Stimulated activated CD4-positive, alpha-beta T cell treated with anti-CD3 and anti-CD28 coated beads, Interleukin-4, amount 100 ng/mL, for 1 hour (primary cell): ENCODE measurements at places on chromosomes 6 and 20.

GRCh38 chr6:106253172-106253571 is 72.4 kb downstream of the ATG5 start:
- DNase-seq, result no peak

DNA sequence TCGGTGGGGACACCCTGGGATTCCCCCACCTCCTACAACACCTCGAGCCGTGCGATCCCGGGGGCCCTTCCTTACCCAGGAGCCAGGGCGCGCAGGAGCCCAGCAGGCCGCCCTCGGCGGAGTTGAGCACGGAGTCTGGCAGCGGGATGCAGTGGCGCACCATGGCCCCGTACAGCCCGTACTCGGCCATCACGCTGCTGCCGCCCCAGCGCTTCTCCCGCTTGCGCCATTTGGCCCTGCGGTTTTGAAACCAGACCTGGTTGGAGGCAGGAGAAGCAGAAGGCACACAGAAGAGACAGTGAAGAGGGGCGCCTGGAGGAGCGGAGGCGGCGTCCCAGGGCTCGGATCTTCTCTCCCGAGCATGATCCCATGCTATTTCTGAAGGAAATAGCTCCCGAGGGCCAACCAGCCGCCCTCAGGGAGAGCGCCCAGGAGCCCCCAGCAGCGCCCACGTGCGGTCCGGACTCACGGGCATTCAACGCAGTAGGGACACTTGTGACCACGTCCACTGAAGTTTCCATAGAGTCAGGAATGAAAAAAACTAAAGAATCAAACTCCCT is 4.3 kb downstream of the VSX1 start:
- no peak for DNase-seq

DNA sequence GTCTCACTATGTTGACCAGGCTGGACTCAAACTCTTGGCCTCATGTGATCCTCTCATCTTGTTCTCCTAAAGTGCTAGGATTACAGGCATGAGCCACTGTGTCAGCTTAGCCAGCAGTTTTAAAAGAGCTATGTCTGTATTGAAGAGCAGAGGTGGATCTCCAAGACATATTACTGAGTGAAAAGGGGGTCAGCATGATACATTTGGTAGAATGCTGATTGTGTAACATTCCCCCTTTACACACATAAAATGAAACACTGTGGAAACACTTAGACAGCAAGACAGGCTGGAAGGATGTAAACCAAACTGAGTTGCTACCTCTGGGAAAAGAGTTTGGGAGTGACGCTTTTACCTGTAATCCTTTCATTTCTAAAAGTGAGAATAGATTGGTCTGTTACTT is 1.7 kb upstream of the RIPOR3 start:
- DNase-seq, result no peak

- DNase-seq, result no peak
Observed at GRCh38 chr20:3890398-3890751, 1.2 kb downstream of the PANK2 start.

DNA sequence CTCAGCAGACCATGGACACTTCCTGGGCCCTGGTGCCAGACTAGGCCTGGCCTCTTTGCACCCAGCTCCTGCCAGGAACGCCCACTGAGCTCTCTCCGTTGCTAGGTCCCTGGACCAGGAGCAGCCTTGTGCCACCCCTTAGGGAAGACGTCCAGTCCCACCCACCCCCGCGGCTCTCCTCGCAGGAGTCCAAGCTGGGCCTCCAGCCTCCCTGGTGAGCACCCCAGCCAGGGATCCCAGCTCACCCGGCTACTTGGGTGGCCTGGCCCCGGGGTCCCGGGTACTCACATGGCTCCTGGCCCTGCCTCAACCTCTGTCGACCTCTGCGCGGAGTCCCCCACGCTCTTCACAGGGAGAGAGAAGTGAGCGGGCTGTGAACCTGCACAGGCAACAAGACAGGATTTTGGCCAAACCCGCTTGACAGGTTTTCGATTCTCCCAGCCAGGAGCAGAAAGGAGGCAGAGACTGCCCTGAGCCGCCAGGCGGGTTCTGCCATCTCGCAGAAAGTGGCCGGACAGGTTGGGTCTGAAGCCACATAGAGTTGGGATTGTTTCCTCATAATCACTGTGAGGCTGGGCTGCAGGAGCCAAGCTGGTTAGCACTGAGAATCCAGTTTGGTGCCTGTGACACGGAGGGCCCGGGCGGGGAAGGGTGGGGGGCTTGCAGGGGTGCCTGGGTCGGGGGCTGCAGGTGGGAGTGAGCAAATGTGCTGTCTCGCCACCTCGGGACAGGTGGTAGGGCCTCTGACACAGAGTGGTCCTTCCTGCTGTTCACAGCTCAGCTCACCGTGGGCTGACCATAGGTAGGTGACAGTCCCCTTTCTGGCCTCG is at the start of gene RBBP8NL:
TSS of gene RBBP8NL (minus strand) at position 368 of the 830 bp plus-strand sequence. CDS start 7,892 bp downstream, outside the sequence.
- DNase-seq, result no peak

- DNase-seq, result no peak
Observed at GRCh38 chr6:121603486-121603885, 168.0 kb downstream of the GJA1 start.

DNA sequence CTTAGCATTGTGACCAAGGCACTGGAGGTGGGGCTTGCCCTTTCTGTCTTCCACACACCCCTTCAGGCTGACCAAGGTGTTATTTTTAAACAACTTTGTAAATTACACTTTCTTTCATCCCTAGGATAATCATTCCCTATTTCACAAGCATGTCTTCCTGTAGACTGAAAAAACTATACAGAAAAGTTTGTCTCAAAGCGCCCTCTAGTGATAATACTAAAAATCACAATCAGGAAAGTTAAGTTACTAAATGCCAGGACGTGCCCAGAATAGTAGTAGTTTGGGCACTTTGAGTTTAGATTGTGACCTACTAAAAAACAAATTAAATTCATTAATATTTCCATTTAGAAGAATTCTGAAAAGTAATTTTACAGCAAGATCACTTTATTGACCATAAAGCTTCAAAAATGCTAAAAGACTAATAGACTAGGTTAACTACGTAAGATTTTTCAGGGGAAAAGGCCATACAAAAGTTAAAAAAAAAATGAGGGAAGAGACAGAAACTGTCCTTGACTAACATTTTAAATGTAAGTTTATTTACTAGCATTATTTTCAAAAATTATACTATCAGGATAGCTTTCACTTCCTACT is 123.3 kb upstream of the DUSP22 start:
- DNase-seq, result no peak

DNA sequence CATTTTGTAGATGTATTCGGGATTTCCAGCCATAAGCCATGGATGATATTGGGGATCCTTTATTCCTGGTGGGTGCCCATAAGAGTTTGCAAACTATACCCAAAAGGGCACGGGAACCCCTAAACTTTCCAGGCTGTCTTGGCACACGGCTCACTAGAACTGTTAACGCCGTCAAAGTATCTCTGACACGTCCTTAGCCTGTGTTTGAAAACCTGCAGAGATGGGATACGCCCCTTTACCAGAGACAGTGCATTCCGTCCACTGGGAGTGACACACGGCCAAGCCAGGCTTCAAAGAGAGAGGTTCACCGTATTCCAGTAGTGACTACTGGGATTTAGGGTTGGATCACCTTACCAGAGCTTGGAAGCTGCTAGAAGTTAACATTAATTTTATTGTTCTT is 95.0 kb downstream of the THBS2 start:
- DNase-seq, result no peak

DNA sequence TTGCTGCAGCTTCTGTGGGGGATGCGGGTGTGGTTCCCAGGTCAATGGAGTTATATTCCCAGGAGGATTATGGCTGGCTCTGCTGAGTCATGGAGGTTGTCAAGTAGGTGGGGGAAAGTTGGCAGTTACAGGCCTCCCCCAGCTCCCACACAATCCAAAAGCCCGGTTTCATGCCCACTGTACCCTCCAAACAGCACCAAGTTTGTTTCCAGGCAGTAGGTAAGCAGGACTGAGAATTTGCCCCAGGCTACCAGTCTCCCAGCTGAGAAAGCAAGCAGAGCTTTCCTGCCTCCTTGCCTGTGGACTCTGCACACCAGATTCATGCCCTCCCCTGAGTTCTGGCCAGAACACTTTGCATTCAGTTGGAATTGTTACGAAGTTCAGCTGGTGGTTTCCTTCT is 578.2 kb downstream of the MEI4 start:
- no peak for DNase-seq

DNA sequence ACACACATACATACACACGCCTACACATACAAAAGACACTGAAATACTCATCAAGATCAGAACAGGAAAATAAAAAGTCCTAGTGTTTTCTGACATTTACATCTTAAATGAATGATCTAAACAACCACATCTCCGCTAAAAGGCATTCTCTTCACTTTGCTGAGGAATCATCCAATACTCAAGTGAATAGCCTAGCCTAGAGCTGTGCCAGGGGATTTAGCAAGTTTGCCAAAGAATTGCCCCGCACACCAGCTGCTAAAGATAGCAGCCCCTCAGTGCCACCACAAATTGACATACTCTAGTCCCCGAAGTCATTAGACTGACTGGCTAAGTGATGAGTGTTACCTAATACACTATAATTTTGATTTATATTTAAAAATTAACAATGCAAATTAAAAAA is 246.8 kb upstream of the POU3F2 start:
- no peak for DNase-seq

- no peak for DNase-seq
Observed at GRCh38 chr20:20721489-20721888, 9.0 kb upstream of the RALGAPA2 start.

GRCh38 chr6:13559251-13559650 is 15.2 kb upstream of the SIRT5 start:
- DNase-seq, result no peak

GRCh38 chr6:45644720-45645119 is 267.0 kb upstream of the SUPT3H start:
- DNase-seq, result no peak

DNA sequence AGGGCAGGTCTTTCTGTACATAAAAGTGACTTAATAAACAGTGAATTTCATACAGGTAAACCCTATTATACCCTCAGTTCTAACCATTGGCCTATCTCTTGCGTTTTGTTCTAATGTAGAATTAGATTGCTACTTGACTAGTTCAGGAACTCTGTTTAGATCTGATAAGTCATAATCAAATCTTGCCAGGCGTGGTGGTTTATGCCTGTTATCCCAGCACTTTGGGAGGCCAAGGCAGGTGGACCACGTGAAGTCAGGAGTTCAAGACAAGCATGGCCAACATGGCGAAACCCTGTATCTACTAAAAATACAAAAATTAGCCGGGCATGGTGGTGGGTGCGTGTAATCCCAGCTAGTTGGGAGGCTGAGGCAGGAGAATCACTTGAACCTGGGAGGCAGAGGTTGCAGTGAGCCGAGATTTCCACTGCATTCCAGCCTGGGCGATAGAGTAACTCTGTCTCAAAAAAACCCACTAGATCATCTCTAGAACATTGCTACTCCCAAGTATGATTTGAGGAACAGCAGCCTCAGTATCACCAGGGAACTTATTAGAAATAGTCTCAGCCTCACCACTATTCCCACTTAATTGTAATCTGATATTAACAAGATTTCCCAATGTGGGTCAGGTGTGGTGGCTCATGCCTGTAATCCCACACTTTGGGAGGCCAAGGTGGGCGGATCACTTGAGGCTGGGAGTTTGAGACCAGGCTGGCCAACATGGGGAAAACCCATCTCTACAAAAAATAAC is 12.2 kb downstream of the GTPBP2 start:
- DNase-seq, result no peak

DNA sequence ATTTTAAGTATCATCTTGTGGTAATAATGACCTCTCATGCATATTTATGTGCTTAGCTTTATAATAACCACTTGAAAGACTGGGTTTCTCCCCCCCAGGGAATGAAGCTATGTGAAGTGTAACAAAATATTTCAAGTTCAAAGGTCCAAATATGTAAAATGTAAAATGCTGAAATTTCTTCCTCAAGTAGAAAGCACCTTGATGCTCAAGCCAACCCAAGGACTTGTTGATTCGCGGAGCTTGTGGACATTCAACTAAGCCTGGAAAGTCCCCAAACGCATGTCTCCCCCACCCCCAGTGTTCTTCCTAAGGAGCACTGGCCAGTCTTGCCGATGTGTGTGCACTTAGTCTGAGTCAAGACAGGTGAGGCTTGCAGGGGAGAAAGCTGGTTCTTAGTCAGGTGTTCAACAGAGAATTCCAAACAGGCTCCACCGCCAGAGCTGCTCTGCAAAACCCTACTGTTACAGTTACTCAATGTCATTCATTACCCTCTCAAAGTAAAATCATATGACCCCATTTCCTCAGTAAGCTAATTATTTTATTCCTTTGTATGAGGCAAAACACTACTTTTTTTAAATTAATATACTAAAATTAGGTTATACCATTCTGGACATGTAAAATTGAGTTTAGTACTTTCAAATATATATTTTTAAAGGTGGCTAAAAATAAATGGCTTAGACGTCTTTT is 46.9 kb upstream of the QKI start:
- no peak for DNase-seq

DNA sequence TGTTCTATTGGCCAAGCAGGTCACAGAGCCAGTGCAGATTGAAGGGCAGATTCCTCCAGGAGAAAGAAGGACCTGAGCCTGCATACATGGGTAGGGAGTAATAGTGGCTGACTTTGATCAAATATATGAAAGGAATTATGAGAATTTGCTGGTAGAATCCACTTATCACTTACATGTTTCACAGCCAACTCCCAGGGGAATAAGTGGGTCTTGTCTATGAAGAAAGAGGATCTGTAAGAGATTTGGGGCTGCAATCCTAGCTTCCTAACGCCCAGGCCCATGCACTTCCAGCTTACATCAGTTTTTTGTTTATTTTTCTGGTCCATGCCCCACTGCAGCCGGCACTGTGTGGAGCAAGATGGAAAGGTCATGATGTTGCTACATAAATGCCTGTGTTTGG is 107.9 kb upstream of the SYNDIG1 start:
- DNase-seq, result no peak

- DNase-seq, result no peak
Observed at GRCh38 chr6:133995296-133995695, 42.3 kb downstream of the TBPL1 start.
